ENCODE measurements at places on chromosomes 1 and 21. TPM values are rescaled to one million over a fixed set of nuclear protein-coding genes. Genes with fewer than 3 reads are reported as not detected.
A peak's percentile ranks its signal among the peaks of the same experiment; 100 is the strongest.

The KCNQ4 gene
- polyA plus RNA-seq: not detected

- no peaks in the 10 kb centered on the region for H3K4me1 ChIP-seq
- H3K27ac ChIP-seq: no peak overlapping the region
- no peak overlapping the region for H3K4me3 ChIP-seq
- no peaks in the 10 kb centered on the region for H3K27me3 ChIP-seq
These were observed 954 bp downstream of the MYOG start for GRCh38 chr1:203084588-203085527.

DNA sequence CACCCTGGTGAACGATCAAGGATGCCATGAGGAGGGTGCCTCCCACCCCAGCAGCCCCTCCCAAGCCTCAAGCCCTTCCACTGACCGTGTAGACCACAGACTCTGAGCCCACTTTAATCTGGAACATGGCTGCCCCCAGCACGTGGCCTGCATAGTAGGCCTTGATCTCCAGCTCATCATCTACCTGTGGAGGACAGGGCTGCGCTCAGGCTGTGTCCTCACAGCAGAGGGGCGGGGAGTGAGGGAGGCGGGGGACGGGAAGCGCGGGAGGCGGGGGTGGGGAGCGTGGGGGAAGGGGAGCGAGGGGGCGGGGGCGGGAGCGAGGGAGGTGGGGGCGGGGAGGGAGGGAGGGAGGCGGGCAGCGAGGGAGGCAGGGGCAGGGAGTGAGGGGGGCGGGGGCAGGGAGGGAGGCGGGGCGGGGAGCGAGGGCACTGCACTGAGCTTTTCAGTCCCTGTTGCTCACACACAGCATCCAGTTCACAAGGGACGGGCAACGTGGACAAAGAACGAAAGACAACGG, 7.1 kb downstream of the PUSL1 start:
- H3K4me3 ChIP-seq: no peak overlapping the region
- peak overlapping the region; percentile 85 for H3K27ac ChIP-seq
- H3K36me3 ChIP-seq: peaks cover 39% of the 10 kb centered on the region

DNA sequence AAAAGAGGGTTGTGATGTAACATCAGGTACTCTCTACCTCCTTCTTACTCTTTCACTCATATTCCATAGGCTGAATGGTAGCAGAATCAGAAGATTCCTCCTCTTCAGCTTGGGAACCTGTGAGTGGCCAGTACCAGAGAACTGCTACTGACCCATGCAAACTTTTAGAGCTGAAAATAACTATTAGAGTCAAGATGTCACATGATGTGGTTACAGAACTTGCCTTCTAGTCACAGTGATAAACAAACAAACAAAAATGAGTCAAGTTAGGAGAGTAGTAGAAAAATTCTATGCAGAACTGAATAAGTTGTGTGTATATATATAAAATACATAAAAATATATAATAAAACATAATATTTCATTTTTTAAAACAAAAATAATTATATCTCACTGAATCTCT, 47.6 kb upstream of the RGS1 start:
- peak overlapping the region; percentile 87 for H3K27ac ChIP-seq
- DNase-seq: no peak
- no peaks in the 10 kb centered on the region for H3K36me3 ChIP-seq
- peaks cover 45% of the 10 kb centered on the region for H3K4me1 ChIP-seq

- no peak overlapping the region for H3K27ac ChIP-seq
- no peak overlapping the region for H3K4me3 ChIP-seq
- H3K4me1 ChIP-seq: peaks cover 9% of the 10 kb centered on the region
- no peak for DNase-seq
- no peaks in the 10 kb centered on the region for H3K36me3 ChIP-seq
These were observed 13.7 kb upstream of the VPS45 start for GRCh38 chr1:150053926-150054325.

DNA sequence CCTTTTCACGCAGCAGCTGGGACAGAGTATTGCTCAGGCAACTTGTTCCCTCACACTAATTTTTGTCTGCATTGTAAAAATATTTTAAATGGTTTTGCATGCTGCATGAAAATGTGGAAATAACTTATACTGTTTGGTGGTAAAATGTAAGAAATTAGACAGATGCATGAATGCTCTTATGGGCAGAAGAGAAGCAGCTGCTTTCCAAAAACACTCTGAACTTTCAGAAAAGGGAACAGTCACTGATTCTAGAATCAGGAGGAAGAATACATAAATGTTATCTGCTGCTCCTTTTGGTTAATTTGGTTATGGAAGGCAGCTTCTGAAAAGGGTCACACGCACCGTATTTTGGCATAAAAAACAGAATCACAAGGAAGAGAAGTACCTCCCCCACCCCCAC, 87.0 kb upstream of the RUNX1 start:
- H3K4me3 ChIP-seq: no peak overlapping the region
- DNase-seq: no peak
- no peak overlapping the region for H3K27ac ChIP-seq
- no peaks in the 10 kb centered on the region for H3K27me3 ChIP-seq
